Renal cortical epithelial cell (primary cell): ENCODE measurements at places on chromosomes 12 and 14.

DNA sequence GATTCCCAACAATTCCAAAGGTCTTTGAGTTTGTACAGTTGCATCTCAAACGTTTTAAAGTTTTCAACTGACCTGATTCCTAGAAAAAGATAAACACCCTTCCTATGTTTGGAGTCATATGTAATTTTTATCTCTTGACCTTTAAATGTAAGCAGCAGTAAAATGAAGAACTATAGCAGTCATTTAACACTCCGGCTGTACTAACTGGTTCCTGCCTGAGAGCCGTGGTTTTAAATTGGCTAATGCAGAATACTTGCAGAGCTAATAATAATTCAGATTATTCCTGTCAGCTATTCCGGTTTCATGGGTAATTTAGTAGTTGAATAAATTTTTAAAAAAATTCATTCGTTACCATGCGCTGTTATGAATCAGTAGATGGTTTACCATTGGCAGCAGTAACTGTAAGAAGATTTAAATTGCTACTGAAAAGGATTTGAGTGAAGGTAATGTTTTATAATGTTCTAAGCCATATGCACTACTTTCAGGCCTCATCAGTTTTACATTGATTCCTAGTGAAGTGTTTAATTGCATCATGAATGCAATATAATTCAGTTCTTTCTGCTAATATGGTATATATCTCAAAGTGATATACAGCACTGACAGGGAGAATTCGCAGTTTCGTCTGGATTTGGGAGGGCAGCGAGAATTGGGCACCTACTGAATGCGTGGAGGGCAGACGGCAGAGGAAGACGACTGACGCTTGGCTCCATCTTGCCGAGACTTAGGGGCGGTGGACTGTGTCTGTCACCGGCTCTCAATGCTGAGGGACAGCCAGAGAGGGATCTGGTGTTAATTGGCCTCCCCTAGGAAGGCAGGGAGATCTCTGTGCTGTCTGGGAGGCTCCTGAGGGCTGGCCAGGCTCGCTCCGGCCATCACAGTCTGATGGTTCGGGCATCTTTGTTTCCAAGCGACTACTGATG lies 217.7 kb downstream of the PHETA1 start:
- DNase-seq, result no peak

DNA sequence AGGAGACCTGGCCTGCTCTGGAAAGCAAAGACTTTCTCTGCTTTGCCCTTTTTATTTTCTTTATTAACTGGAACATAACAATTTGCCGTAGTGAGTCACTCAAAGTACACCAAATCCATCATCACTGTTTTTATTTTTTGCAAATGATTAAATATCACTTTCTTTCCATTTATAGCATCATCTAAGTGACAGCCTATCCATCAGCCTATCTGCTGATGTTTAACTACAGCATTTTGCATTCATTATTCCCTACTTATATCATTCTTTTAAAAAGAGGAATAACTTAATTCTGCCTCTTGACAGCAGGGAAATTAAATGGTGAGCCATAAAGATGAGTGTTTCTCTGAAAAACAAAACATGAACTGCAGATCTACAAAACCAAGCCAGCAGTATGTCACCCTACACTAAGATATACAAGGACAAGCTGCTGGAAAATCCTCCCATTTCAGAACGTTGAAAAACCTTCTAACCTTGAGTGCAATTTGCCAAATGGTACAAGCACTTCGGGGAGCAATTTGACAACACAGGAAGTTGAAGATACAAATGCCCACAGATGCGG lies 821.3 kb upstream of the TMEM132C start:
- DNase-seq, result no peak

DNA sequence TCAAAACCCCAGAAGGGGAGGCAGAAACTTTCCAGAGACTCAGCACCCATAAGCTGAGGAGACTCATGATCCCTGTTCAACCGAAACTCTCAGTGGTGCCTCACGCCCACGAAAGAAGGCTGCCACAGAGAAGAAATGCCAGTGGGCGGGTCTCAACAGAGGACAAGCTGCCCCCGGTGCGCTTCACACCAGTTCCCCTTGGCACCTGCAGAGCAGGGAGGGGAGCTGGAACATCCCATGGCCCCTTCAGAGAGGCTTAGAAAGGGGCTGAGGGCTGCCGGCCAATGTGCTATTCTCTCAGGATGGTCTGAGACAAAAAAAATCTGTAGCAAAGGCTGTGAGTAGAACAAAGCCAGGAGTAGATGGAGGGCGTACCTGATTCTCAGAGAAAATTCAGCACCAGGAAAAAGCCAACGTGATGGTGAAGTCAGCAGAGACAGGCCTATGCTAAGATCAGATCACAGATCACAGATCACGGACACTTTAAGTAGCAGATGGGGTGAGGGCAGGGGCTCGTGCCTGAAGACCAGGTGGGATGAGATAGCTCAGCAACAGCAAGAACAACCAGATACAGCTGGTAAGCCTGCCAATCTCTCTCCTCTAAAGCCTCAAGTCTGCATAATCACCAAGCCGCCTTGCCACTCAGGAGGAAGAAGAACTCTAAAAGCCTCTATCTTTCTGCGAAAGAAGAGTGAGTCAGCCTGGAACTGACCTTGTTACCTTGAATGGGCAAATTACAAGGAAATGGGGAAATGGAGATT lies 206.4 kb upstream of the GRIP1 start:
- DNase-seq, result no peak

DNA sequence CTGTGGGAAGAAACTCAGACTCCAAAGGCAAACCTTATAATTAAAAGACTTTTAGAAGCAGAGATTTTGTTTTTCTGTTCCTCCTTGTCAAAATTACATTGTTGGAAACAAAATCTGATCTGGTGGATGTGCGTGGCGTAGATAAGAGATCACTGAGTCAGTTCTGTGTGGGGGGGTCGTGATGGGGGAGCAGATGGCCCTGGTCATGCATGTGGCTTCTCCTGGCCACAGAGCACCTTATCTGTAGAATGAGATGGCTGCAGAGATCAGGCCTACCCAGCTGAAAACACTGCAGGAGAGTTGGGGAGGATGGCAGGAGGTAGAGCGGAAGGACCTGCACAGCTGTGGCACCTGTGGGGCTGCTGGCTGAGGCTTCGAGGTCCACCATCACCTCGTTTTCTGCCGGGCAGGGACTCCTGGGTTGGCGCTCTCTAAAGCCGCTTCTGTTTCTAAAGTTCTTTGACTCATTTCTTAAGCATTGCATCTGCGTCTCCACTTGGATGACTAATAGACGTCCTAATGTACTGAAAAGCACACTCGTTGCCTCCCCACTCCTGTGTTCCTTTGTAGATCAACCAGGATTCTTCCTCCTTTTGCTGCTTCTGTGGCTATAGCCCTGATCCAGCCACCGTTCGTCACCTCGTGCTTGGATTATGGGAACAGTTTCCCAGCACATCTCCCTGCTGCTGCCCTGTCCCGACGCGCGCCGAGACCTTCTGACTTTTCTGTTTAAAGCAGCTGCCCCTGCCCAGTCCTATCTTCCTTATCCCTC lies 93.4 kb downstream of the TSPAN9 start:
- DNase-seq, result peak; percentile 92

GRCh38 chr12:104130760-104131159 lies 7.2 kb downstream of the NFYB start:
- no peak for DNase-seq

GRCh38 chr12:82996168-82996812 lies 309.6 kb downstream of the TMTC2 start:
- DNase-seq, result peak; percentile 9
